NCI-H526 treated with DMSO at 0.1 percent for 48 hours (cell line): ENCODE measurements at places on chromosomes 12 and 14.

GRCh38 chr14:99047441-99048031 lies 224.5 kb downstream of the BCL11B start:
- DNase-seq, result no peak

GRCh38 chr12:40499856-40500255 lies 192.4 kb upstream of the CNTN1 start:
- no peak for DNase-seq

DNA sequence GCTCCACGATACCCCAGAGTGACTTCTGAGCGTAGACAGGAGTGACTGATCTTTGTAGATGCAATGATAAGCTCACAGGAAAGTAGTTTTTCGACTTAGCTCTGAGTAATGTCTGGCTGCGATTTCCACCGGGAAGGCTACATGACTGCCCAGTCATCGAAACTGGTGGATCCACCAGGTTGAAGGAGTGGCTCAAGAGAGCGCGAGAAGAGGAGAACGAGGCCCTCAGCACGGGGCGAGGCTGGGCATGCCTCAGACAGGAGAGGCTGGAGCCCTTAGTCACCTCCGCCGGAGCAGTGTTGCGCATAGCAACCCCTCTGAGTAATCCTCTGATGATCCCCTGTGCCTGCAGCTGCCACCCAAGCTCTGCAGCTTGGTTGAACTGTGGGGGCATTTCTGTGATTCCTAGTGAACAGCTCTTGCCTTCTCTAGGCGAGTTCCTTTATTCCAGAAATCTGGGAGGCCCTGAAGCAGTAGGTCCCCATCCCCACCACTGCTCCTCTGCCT lies 25.6 kb downstream of the ELK3 start:
- DNase-seq, result peak; percentile 56

- no peak for DNase-seq
These were observed 32.3 kb upstream of the RAD51AP1 start for GRCh38 chr12:4506430-4506829.

DNA sequence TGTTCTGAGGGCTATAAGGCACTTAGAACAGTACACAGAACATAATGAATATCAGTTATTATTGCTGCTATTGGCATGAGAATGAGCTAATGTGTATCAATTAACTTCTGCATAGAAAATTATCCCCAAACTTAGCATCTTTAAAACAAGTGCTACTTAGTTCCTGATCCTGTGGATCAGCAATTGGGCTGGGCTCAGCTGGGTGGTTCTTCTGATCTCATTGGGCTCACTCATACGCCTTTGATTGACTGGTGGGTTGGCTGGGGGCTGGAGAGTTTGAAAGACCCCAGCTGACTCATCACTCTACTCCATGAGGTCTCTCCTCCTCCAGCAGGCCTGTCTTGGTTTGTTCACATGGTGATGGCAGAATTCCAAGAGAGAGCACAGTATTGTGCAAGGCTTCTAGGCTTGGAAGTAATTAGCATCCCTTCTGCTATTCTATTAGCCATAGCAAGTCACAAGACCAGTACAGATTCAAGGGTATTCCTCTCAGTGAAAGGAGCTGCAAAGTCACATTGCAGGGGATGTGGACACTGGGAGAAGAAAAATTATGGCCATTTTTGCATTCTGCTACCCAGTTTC lies 27.2 kb upstream of the HSPB8 start:
- no peak for DNase-seq

GRCh38 chr14:86672080-86672479 lies 1142.1 kb downstream of the FLRT2 start:
- DNase-seq, result peak; percentile 76

- DNase-seq, result no peak
These were observed 12.0 kb downstream of the MEG3 start for GRCh38 chr14:100837805-100838350.
